ENCODE measurements at places on chromosomes 2 and 18. TPM values are rescaled to one million over a fixed set of nuclear protein-coding genes. Genes with fewer than 3 reads are reported as not detected.

The GAL3ST2 gene
- not detected for total RNA-seq

The TMEM247 gene
- total RNA-seq, result not detected

The DES gene
- 282 TPM for total RNA-seq

The EFR3B gene
- 1.3 TPM for total RNA-seq

The CDCA7 gene
- total RNA-seq, result 1.0 TPM

The ALLC gene
- not detected for total RNA-seq

The CCBE1 gene
- 0.36 TPM for total RNA-seq

The NCKAP1 gene
- 192 TPM for total RNA-seq

The MPP4 gene
- 0.30 TPM for total RNA-seq

The SLC40A1 gene
- 48.8 TPM for total RNA-seq

The GALNT5 gene
- 4.5 TPM for total RNA-seq

The SERPINB4 gene
- not detected for total RNA-seq

The SERPINB3 gene
- total RNA-seq, result not detected

The CHRNG gene
- not detected for total RNA-seq

The ABCB11 gene
- not detected for total RNA-seq

The NDC80 gene
- total RNA-seq, result 2.4 TPM

The TXNDC2 gene
- total RNA-seq, result 0.65 TPM

The ALPP gene
- total RNA-seq, result not detected

The RTP5 gene
- total RNA-seq, result not detected

The AFF3 gene
- total RNA-seq, result 10.6 TPM

The SP140L gene
- 21.8 TPM for total RNA-seq

The SCYGR6 gene
- total RNA-seq, result not detected

The POTEJ gene
- total RNA-seq, result not detected

The PAIP2B gene
- 5.4 TPM for total RNA-seq

The CETN1 gene
- total RNA-seq, result not detected

The NGEF gene
- total RNA-seq, result 3.1 TPM

The TFPI gene
- 105 TPM for total RNA-seq

The PROKR1 gene
- total RNA-seq, result not detected

The NEURL3 gene
- not detected for total RNA-seq

The E2F6 gene
- total RNA-seq, result 10.1 TPM

The GAREM1 gene
- total RNA-seq, result 10.7 TPM

The PEX13 gene
- 17.6 TPM for total RNA-seq

The HOXD13 gene
- total RNA-seq, result not detected

The BCL2 gene
- 25.4 TPM for total RNA-seq

The CRYGD gene
- total RNA-seq, result not detected

The CDKL4 gene
- 1.3 TPM for total RNA-seq

The CD8A gene
- total RNA-seq, result 3.9 TPM

The IL36G gene
- total RNA-seq, result not detected

The ATOH8 gene
- total RNA-seq, result 56.7 TPM

The TRIM54 gene
- total RNA-seq, result 0.39 TPM

The KLHL14 gene
- 0.09 TPM for total RNA-seq

The LRATD1 gene
- total RNA-seq, result 2.0 TPM

The ZC3H6 gene
- 16.2 TPM for total RNA-seq
